ENCODE measurements at places on chromosomes 1 and 21.

GRCh38 chr1:4395676-4396075 lies 258.7 kb upstream of the AJAP1 start:
- no peak for DNase-seq

- no peak for DNase-seq
Measured at GRCh38 chr21:17602874-17603273, 9.8 kb downstream of the BTG3 start.

DNA sequence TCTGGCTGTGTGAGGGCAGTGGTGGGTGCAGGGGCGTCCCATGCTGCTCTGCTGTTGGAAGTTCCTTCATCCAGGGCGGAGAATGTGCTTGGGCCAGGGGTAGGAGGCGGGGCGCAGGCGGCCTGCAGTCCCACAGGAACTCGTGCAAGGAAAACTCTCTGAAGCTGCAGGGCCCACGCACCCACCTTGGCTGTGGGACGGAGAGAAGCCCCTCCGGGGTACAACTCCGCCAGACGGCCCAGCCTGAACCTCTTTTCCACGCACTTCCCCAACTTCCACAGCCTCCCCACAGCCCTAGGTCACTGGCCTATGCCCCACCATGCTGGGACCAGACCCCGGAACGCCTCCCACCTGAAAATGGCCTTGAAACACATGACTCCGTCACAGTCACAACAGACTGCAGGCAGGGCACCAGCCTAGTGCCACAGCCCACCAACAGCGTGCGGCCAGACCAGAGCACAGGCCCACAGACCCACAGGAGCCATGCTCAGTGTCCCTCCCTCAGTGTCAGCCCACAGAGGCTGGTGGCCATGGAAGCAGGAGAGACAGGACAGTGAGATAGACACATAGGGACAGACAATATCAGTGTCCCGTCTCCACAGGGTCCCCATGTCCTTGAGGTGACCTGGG lies 47.8 kb downstream of the WNT9A start:
- DNase-seq, result no peak

GRCh38 chr1:214318956-214319736 lies 38.2 kb downstream of the SMYD2 start:
- no peak for DNase-seq

GRCh38 chr1:35210321-35211119 lies 17.6 kb upstream of the SFPQ start:
- DNase-seq, result no peak

GRCh38 chr1:20555025-20555757 lies 2.8 kb downstream of the FAM43B start:
- DNase-seq, result no peak

DNA sequence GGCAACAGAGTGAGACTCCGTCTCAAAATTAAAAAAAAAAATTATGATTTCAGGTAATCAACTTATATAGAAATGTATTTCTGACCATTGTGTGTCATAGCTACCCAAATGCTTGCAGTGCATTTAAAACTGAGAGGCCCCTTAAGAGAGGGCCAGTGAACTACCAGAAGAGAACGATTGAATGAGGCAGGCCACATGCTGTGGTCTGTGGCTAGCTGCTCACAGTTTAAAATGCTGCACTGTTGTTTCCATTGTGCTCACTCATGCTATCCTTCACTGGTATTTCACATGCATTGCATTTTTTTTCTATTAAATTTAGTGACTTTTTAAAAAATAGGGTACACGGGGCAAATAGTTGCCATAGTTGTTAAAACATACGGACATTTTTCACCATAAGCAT lies 26.0 kb downstream of the CHML start:
- DNase-seq, result no peak

GRCh38 chr1:228914700-228915099 lies 179.4 kb downstream of the RHOU start:
- no peak for DNase-seq

- DNase-seq, result no peak
Measured at GRCh38 chr1:54854381-54855020, 32.5 kb downstream of the DHCR24 start.

- no peak for DNase-seq
Measured at GRCh38 chr1:61504852-61505390, 220.0 kb downstream of the TM2D1 start.

DNA sequence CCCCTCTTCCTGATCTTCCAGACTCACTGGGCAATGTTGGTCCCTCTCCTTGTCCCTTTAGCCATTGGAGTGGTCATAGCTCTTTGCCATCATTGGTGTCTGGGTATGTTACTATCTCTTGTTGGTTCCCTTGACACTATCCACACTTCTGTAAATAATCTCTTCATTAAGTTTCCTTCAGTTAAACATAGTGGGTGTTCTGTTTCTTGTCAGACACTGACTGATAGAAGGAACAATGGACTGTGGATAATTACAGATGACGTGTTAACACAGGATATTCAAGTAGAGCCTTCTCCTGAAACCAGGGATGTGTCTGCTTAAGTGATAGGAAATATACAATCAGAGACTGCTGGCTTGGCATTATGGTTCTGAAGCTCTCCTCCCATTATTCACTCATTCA lies 458.3 kb upstream of the USP24 start:
- no peak for DNase-seq

Measured in CD4-positive, alpha-beta T cell treated with Interleukin-15 for 4 hours (primary cell).